ENCODE measurements at places on chromosomes 16 and 17.

- DNase-seq, result no peak
Observed at GRCh38 chr17:75516619-75517296, 430 bp downstream of the TSEN54 start.

DNA sequence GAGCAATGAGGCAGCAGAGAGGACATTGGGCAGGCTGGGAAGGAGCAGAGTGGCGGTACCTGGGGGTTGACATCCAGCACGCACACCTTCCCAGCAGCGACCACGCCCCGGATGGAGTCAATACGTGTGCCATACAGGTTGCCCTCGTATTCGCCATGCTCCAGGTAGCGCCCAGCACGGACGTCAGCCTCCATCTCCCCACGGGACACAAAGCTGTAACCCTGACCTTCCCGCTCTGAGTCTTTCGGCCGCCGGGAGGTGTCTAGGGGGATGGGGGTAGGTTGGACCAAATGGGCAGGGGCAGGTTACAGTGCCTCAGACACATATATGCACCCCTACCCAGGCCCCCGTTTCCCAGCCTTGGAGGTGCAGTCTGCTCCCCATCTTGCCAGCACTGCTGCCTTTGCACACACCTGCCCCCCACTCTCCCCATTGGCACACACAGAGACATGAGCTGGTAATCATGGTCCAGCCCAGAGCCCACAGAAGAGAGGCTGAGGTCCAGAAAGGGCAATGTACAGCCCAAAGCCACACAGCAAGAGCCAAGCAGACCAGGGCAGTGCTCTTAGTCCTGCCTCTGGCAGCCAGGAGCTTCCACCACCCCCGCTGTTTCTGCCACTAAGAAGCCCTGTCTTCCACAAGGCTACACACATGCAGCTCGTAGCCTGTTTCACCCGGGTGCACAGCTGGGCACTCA is 27.5 kb downstream of the MPP2 start:
- no peak for DNase-seq

DNA sequence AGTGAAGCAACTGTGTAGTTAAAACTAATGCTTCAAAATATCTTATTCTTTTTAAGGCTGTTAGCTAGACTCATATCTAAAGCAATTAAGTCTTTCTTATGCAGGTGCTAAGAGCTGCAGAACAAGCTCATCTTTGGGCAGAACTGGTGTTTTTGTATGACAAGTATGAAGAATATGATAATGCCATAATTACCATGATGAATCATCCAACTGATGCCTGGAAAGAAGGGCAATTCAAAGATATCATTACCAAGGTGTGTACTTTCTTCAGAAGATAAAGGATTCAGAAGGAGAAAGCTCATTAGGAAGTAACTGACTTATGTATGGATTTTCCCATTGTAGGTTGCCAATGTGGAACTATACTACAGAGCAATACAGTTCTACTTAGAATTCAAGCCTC is 23.9 kb downstream of the PTRH2 start:
- no peak for DNase-seq

DNA sequence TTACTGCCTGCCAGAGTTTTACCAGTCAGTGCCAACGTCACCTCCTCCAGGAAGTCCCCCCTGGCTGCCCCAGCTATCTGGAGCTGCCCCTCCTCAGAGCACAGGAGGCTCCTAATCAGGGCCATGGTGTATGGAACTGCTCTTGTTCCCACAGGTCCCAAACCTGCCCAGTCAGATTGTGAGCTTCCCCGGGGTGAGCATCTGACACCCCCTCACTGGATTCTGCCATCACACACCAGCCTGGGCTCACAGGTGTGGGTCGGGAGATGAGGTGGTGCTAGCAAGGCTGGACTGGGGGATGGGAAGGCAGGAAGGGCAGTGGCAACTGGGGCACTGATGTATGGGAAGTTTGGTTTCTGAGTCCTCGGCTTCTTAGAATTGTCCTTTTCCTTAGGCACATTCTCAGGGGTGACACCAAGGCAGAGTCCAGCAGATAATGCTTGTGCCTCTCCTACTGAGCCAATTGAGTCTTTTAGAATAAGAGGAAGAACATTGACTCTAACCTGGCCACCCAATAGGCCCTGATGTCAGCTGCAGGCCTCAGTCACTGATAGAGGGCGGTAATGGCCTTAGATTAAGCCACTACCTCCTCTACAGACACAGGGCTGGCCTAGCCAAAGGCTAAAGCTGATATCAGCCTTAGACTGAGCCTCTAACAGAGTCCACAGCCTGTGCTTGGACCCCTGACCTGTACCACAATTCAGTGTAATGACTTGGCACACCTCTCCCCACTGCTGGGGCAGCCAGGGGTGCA is 107.9 kb downstream of the WSCD1 start:
- DNase-seq, result no peak

DNA sequence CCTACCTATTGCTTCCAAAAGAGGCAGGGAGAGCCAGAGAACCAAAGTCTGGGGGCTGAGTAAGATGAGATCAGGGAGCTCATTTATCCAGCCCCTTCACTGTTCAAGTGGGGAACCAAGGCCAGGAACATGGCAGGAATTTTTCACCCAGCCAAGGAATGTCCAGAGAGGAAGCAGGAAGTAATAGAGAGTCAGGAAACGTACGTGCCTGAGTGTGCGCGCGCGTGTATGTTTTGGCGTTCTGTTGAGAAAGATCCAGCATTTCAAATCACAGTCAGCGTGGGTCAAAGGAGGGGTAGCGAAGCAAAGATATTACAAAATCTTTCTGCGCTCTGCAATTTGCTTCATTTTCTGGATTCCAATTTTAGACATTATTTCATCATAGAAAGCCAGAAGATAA is 41.9 kb upstream of the WSCD1 start:
- DNase-seq, result no peak

- DNase-seq, result no peak
Observed at GRCh38 chr17:38400286-38400685, 28.0 kb upstream of the ARHGAP23 start.

- no peak for DNase-seq
Observed at GRCh38 chr16:87160234-87160636, 157.0 kb downstream of the C16orf95 start.

- DNase-seq, result no peak
Observed at GRCh38 chr16:3971706-3972105, 91.2 kb upstream of the CREBBP start.

DNA sequence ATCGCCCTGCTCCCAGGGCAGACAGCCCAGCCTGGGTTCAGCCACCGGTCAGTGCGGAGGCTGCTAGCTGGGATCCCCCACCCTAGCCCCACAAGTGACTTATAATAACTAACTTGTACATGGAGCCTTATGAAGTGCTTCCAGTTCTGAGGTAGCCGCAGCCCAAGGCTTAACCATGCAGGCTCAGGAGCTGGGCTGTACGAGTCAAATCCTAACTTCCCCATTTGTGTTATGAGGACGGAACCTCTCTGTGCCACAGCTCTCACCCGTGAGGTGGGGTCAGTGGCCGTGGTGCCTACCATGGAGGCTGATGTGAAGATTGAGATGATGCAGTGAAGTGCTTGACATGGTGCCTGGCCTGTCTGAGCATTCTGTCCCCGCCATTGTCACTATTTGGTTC is 27.8 kb upstream of the GOSR2 start:
- DNase-seq, result no peak

GRCh38 chr16:28572696-28573510 is 19.2 kb downstream of the SGF29 start:
- DNase-seq, result no peak

GRCh38 chr16:89449726-89450335 is 40.5 kb downstream of the ANKRD11 start:
- DNase-seq, result no peak

- no peak for DNase-seq
Observed at GRCh38 chr16:81562174-81562849, 117.7 kb downstream of the CMIP start.

DNA sequence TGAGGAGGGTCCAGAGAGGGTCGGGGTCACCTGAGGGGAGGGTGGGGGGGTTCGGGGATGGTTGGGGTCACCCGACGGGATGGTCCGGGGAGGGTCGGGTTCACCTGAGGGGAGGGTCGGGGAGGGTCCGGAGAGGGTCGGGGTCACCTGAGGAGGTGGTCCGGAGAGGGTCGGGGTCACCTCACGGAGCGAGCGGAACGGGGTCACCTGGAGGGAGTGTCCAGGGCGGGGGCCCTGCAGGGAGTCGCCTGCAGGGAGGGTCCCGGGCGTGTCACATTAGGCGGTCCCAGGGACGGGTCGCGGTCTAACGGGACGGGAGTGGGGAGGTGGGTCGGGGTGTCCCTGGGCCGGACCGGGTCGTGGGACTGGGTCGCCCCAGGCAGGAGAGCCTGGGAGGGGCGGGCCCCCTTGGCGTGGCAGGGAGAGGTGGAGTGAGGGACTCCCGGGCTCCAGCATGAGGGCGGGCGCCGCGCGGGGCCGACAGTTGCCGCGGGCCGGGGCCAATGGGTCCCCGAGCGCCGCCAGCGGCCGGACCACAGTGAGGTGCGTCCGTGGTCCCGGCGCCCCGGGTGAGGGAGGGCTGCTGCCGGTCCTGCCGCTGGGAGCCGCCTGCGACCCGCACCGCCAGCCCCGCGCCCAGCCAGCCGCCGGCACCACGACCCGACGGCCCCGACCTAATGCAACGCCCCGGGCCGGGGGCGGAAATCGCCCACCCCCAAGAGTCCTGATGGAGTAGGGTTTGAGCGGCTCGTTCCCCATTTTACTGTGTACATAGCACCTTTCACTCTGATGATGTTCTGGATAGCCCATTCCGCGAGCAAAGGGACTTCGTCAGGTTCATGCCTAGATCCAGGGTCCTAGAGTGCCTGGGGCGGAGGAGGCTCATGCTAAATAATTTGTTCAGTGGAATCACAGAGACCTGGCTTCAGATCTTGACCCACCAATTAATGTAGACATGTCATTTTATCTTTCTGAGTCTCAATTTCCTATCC is 1.2 kb upstream of the ABCA3 start:
- DNase-seq, result no peak

DNA sequence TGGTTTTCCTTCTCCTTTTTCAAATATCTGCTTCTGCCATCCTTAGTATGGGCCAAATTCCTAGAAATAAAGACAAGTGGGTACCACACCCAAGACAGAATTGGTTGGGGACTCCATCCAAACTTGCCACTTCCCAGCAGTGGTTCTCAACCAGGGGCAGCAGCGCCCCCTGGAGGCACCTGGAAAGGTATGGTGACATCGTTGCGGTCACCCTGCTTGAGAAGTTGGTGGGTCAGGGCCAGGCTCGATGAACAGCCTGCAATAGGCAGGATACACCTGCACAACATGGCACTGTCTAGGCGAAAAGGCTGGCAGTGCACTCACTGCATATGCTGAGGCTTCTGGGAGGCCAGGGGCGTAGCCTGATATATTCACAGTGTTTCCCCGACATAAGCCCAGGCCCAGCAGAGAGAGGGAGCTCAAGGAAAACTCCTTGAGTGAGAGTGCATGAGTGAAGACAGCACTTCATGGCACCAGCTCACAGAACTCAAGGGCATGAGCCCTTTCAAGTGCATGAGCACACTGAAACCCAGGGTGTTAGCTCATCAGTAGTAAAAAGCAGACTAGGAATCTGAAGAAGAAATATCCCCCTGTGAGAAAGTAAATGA is 57.7 kb downstream of the CMC2 start:
- DNase-seq, result no peak

- DNase-seq, result no peak
Observed at GRCh38 chr17:56441308-56441707, 152.2 kb upstream of the NOG start.

DNA sequence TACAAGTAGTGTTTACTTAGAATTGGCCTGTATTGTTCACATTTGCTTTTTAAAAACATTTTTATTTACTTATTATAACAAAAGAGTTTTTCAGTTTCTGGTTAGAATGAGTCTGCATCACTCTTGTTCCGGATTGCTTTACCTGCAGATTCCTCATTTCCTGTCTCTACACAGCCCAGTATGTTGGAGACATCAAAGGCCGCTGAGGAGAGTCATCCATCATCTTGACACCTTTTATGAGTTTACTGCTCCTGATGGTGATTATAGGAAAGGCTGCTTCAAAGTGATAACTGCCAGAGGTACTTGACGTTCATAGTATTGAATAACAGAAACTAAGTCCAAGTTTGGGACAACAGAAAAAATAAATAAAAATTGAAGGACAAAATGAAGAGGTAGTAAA is 490.5 kb upstream of the CA10 start:
- DNase-seq, result no peak

GRCh38 chr17:77141846-77142449 is 1.2 kb downstream of the SEC14L1 start:
- no peak for DNase-seq

DNA sequence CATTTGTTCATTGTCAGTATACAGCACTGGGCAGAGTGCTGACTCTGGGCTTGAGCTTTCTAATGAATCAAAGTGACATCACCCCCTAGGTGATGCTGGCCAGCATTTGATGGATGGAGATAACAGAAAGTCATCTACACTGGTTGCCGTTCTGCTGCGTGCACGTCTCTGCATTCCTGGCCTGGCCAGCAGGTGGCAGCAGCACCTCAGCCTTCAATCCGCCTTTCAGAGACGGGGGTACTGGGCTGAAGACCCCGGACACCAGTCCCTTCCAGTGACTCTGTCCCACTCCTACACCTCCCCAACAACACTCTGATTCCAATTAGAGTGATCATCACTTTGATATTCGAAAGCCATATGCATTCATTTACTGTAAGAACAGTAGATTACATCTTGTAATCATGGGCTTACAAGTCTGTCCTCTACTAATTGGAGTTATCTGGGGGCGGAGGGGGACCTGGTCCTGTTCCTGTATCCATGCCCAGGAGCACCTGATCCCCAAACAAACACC is 6.0 kb downstream of the CPSF4L start:
- no peak for DNase-seq

DNA sequence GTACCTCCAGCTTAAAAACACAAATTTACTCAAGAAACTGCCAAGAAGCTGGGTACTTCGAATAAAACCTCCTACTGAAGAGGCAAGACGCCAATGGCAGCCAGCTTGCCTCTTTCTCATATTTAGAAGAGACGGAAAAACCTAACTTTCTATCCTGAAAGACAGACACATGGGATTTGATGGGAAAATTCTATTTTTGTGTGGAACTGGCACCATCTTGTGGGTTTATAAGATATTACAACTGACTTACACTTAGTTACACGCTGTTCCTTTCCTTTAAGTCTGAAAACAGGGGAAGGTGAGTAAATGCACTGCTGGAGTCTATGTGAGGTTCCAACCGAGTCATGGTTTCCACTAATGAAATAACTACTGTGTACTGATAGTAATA is 10.3 kb downstream of the ZNF18 start:
- DNase-seq, result no peak

DNA sequence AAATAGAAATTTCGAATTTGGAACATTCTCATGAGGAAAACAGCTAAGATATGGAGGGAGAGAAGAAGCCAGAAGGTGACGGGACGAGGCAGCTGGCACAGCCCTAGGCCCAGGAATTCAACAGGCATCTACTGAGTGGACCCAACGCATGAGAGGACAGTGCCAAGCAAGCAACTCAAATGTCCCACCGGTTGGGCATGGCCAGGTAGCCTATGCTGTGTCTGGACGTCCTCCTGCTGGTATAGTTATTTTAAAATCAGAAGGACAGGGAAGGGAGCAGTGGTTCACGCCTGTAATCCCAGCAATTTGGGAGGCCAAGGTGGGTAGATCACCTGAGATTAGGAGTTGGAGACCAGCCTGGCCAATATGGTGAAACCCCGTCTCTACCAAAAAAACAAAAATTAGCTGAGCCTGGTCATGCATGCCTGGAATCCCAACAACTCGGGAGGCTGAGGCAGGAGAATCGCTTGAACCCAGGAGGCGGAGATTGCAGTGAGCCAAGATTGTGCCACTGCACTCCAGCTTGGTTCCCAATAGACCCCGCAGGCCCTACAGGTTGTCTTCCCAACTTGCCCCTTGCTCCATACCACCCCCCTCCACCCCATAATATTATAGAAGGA is 2.0 kb downstream of the GH1 start:
- DNase-seq, result no peak
